Stimulated activated CD4-positive, alpha-beta T cell treated with anti-CD3 and anti-CD28 coated beads, Interleukin-1b, Interleukin-23, amount 100 ng/mL, for 1 hour (primary cell): ENCODE measurements at places on chromosomes 2 and 18.

DNA sequence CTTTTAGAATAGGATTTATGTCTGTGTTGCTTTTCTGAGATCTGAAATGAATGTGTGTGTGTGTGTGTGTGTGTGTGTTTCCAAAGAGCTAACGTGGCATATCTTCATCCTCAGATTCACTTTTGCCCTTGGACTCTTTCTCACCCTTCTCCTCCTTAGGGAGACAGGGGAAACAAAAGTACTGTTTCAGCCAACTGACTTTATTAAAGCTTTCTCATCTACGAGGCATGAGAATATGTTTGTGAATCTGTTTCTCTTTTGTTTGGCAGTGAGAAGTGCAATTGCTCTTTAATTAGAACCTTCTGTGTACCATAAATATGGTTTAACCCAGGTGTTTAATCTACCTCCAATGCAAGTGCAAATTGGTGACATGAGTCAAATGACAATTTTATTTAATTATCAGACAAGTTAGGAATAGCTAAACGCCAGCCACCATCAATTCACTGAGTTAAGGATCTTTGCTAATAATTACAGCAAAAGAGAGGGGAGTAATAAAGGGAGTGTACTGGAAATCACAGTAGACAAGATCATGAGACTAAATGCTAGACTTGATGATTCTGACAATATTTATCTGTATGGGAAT is 186.4 kb upstream of the COL3A1 start:
- no peak for DNase-seq

DNA sequence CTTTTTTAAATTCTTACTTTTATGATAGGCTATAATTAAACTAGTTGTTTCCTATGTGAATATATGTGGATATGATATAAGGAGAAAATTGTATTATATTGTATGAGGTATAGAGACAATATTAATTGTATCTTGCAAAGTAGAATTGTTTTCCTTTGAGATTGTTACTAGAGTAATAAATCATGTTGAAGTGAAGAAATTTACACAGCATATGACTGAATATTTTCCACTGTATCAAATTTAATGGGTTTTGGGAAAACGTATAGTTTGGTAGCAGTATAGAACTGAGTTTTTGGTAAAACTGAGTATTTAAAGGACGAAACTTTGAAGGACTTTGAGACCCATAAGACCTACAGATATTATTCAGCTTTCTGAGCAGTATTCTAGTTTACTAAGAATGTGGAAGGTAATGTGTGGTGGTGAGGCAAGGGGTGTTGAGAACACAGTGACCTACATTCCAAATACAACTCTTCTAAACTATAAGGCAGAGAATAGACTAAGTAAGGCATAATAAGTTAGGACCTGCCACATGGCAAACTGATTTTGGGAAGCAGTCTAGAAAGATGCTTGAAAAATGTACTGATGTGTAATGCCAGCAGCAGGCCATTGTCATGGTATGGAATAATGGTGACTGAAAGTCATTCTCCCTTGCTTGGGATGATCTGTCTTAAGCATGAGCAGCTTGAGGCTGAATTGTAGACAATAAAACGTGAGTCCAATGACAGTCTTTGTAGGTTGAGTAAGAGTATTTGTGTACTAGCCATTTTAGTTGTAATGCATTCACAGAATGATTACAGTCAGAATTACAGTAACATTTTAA is 29.6 kb downstream of the PKP4 start:
- no peak for DNase-seq

DNA sequence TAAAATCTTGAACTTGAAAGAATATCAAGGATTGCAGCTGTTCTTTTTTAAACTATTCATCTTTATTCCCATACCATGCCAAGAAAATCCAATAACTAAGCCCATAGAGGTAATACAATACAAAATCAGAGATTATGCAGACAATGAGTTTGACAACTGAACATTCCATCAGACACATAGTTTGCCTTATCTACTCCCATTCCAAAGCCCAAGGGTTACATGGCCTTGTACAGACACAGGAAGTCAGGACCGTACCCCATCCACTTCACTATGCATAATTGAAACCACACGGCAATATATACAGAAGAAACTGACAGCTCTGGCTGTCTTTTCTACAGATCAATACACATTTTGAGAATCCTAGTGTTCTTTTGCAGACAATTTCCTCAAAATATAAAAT is 181.3 kb downstream of the TMX3 start:
- DNase-seq, result no peak

GRCh38 chr18:74387383-74387782 is 69.7 kb downstream of the DIPK1C start:
- DNase-seq, result no peak

GRCh38 chr2:42931818-42932195 is 139.4 kb upstream of the HAAO start:
- no peak for DNase-seq

GRCh38 chr2:121626777-121627524 is 22.3 kb downstream of the CLASP1 start:
- no peak for DNase-seq

DNA sequence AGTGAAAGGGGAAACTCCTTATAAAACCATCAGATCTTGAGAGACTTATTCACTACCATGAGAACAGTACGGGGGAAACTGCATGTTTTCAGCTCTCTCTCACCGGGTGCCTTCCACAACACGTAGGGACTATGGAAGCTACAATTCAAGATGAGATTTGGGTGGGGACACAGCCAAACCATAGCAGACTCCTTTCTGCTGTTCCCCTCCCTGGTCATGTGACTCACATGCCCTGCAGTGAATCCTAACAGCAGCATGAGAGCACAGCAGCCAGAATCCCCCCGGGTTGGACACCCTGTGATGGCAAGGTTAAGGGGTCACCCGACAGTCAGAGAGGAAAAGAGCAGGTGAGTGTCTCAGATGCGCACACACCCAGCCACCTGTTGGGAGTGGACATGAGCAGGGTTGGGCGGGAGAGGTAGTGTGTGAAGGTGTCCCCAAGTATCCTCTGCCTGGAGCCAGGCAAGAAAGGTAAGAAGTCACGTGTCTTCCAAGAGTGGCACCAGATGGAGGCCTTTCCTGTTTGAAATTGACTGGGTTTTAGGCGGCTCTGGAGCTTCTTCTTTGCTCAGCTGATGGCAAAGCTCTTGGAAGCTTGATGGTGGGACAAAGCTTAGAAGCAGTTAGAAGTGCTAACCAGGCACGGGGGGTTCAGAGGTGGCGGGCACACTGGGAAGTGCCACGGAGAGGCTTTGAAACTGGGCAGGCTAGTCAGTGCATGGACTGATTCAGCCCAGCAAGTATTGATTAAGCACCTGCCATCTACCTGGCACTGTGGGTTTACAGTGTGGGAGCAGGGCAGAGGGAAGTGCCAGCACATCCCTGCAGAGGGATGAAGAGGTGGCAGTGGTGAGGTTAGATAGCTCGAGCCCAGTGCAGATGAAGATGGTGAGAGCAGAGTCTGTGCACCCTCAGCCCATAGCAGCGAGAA is 68.7 kb downstream of the RHOB start:
- DNase-seq, result no peak

DNA sequence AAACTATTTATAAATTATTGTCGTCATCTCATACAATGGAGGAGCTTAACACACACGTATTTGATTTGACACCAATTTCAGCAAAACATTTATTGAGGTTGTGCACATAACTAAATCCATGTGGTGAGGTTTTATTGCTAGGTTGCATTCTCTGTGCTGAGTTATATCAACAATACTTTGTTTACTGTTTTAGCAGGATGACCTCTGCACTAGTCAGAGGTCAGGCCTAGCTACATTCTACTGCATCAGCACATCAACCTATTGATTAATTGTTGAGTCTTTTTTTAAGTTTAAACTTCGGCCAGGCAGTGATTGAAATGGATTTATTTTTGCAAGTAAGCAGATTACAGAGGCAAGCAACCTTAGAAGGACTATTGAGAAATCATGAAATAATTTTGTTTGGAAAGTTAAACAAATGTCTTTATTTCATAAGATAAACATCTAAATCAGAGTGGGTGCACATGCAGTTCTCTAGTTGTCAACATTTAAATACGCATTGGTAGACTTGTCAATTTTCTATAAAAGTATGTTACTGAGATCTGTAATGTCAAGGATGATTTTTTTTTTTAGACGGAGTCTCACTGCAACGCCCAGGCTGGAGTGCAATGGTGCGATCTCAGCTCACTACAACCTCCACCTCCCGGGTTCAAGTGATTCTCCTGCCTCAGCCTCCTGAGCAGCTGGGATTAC is 75.2 kb upstream of the CD28 start:
- DNase-seq, result no peak

DNA sequence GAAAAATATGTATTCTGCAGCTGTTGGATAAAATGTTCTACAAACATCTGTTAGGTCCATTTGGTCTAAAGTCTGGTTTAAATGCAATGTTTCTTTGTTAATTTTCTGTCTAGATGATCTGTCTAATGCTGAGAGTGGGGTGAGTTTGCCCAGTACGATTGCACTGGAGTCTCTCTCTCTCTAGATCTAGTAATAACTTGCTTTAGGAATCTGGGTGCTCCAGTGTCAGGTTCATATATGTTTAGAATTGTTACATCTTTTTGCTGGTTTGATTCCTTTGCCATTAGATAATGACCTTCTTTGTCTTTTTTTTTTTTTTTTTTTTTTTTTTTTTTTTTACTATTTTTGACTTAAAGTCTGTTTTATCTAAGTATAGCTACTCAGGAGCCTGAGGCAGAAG is 10.4 kb downstream of the GCC2 start:
- no peak for DNase-seq

DNA sequence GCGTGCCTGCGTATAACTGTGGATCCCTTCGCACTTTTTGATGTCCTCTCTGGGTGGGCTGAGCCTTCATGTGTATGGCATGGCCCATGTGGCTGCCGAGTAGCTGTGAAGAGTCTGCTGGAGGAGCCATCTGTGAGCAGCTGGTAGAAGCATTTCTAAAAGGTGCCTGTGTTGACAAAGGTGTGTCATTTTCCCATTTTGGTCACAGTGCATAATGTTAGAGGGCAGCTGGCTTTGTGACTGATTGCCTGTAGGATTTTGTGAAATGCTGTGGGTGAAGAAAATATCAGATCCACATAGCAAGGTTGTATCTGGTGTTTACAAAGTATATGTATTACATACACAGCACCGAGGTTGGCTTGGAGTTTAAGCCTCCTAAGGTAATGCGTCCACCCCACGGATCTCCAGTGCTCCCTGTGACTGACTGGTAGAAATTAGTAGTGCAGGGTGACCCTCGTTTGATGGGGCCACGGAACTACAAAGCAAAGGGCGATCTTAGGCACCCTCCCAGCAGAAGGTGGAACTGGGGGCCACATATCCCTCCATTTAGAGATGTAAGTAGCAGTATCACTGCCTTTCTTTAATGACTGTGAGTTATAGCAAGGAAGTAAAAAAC is 16.5 kb downstream of the GATA6 start:
- no peak for DNase-seq

DNA sequence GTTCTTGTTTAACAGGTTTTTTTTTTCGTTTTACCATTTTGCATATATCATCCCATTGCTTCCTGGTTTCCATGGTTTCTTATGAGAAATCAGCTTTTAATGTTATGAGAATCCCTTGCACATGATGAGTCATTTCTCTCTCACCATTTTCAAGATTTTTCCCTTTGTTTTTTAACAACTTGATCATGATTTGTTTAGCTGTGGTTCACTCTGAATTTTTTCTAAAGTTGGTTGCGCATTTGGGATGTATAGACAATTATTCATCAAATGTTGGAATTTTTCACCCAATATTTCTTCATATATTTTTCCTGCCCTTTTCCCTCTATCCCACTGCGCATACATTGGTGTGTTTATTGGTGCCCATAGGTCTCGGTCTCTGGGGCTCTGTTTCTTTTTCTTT is 42.4 kb upstream of the BIN1 start:
- DNase-seq, result no peak

GRCh38 chr2:79292958-79293315 is 133.4 kb upstream of the REG3A start:
- DNase-seq, result no peak

- no peak for DNase-seq
Observed at GRCh38 chr2:204024503-204024902, 87.9 kb downstream of the ICOS start.

DNA sequence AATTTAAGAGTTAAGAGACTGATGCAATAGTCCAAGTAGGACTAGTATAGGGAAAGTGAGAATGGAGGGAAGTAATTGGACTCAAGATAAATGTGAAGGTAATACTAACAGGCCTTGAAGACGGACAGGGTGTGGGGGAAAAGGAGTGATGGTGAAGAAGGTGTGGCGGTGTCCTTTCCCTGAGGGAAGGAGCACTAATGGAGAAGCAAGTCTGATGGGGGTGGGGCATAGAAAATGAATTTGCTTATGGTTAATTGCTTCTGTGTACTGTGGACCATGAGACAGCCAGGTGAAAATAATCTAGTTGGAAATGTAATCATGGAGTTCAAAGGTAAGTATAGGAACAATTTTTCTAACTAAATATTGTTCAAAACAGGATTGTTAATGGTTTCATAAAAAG is 7.1 kb upstream of the TGOLN2 start:
- no peak for DNase-seq

- no peak for DNase-seq
Observed at GRCh38 chr2:134648586-134648985, 70.2 kb downstream of the TMEM163 start.

GRCh38 chr2:178330175-178331017 is 120.6 kb downstream of the PRKRA start:
- no peak for DNase-seq

DNA sequence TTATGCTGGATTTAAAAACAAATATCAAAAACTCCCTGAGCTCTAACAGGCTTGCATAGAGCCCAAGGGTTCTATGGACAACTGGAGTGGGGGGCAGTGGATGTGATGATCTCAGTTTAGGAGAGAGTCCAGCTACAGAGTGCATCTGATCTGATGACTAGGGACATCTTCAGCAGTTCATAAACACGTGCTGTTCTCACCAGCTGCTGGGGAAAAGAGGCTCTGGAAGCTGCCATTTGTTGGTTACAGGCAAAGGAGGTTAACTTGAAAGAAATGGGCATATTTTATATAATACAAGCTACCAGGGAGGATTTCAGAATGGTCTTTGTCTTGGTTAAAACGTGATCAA is 36.0 kb upstream of the ZNF396 start:
- DNase-seq, result no peak

DNA sequence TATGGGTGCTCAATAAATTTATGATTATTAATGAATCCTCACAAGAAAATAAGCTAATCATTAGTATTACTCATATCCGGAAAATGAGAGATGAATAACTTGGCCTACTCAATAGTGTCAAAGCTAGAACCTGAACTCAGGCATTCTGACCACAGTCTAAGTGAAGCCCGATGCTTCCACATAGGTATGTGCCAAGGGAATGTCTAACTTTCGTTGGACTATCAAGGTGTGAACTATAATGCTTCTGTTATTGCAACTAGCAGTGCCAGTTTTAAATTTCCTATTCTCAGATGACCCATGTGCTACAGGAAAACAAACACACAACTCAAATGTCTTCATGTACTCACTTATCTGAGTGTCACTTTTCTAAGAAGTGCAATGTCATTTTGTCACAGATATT is 1.8 kb downstream of the BARD1 start:
- DNase-seq, result no peak
